ENCODE measurements at places on chromosomes 5 and 9. TPM values are rescaled to one million over a fixed set of nuclear protein-coding genes. Genes with fewer than 3 reads are reported as not detected.

- no peak for DNase-seq
These were observed 136.4 kb downstream of the KDM4C start for GRCh38 chr9:6894135-6894534.

- DNase-seq: no peak
These were observed 578 bp upstream of the PSAT1 start for GRCh38 chr9:78296201-78296892.

- no peak for DNase-seq
These were observed 30.7 kb upstream of the LPCAT1 start for GRCh38 chr5:1554410-1554967.

SLC36A3 gene
- not detected for polyA plus RNA-seq

DNA sequence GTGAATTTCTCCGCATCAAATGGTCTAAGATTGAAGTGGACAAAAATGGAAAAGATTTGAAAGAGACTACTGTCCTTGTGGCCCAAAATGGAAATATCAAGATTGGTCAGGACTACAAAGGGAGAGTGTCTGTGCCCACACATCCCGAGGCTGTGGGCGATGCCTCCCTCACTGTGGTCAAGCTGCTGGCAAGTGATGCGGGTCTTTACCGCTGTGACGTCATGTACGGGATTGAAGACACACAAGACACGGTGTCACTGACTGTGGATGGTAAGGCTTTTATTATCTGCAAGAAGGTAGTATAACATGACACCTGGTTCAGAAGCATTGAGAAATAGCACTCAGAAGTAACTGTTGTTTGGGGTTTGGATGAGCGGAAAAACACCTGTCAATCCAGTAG, 18.7 kb downstream of the VCAN start:
- no peak for DNase-seq

TMEM267 gene
- polyA plus RNA-seq: 11.4 TPM

LCN1 gene
- not detected for polyA plus RNA-seq

PPIC gene
- polyA plus RNA-seq: 62.3 TPM

- no peak for DNase-seq
These were observed 22.8 kb downstream of the PTCH1 start for GRCh38 chr9:95494022-95494415.

- no peak for DNase-seq
These were observed 3.8 kb downstream of the RANBP17 start for GRCh38 chr5:170865622-170866021.

DNA sequence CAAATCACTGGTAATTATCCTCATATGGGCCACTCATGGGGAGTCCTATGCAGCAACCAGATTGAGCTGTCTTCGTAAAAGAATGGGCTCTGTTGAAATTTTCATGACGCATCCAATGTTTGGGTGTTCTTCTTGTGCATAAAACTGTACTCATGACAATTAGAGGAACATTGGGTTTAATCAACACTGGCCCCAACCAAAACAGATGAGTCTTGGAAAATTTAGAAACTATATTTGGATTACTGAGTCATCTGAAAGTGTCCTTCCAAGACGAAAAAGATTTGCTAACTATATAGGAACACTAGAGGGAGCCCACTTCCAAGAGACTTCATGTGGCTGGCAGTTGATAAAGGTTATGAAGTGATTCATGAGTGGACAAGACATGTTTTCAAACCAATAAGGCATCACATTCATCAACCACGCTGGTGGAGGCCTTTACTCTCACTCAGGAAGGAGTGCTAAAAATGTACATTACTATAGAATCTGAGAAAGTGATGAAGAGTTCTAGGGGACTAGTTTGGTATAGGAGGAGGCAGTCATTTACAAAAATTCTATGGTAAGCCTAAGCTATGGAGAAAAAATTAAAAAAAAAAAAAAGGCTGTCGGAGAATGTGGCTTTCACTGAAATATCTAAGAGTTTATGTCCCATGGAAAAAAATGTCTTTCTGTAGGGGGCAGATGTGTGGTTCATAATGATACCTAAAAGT, 313.5 kb downstream of the PRDM9 start:
- DNase-seq: no peak

DNA sequence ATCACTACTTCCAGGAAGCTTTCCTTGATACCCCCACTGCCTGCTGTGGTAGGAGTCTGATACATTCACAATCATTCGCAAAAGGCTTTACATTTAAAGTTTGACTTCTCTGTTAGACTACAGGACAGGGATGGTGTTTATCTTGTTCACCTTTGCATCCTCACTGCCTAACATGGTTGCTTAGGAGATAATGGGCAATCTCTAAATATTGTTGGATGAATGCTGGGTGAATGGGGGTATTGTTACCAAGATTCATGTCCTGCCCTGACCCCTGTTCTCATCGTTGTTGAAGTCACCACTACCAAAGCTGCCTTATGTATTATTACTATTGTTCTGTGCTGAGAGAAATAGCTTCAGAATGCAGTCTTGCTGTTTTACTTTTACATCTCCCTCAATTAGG, 7.7 kb upstream of the TMEFF1 start:
- no peak for DNase-seq

GRCh38 chr5:131944702-131945550, 537 bp downstream of the MEIKIN start:
- no peak for DNase-seq

GPRIN1 gene
- polyA plus RNA-seq: 1.9 TPM

GRCh38 chr5:164296603-164297080, 791.2 kb downstream of the MAT2B start:
- no peak for DNase-seq

GRCh38 chr9:113340011-113340699, at the start of gene WDR31:
Gene WDR31 (minus strand): TSS chr9:113340275. CDS start chr9:113332022, 8,253 bp downstream.
- peak; percentile 35 for DNase-seq

ADAMTS16 gene
- polyA plus RNA-seq: 0.04 TPM

DNA sequence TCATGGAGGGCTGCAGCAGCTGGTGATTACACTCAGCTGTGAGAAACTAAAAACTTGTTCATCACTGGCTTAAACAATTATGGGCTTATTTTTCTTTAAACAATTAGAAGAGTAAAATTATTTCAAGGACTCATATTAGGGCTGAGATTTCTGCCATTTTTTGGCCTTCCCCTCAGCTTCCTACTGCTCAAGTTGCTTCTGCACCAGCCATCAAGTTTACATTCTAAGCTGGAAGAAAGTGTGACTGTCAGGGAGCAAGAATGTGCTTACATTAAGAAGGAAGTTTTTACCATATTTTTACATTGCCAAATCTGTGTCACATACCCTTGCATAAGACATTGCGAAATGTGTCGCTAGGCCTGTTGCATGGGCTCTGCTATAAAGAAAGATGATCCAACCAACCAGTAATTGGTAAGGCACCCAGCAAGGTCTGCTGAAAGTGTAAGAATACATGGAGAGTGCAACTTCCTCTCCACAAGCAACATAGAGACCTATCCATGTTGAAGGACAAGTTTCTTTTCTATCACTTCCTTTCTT, 260.3 kb upstream of the CDH10 start:
- DNase-seq: no peak

DNA sequence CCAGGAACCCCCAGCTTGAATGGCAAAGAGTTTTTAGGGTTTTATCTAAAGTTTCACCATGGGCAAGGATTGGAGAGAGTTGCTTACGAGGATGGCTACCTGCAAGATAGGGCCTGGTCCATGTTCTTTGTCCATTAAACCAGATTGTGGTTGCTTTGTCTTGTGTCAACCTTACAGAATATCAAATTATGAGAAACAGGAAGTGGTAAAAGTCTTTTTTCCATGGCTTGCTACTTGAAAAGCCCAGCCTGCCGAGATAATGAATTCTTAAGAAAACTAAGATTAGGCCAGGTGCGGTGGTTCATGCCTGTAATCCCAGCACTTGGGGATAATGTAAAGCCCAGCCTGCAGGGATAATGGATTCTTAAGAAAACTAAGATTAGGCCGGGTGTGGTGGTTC, 24.4 kb downstream of the ZNF474 start:
- no peak for DNase-seq
